Tibial artery (tissue), 4 donors: ENCODE measurements at places on chromosomes 6 and 20.
A peak's percentile ranks its signal among the peaks of the same experiment; 100 is the strongest.

- H3K27me3 ChIP-seq = no peaks in the 10 kb centered on the region
- DNase-seq = no peak
- no peak overlapping the region for H3K4me3 ChIP-seq
- H3K4me1 ChIP-seq = no peaks in the 10 kb centered on the region
- H3K27ac ChIP-seq = no peak overlapping the region
These were observed 27.5 kb downstream of the MCM8 start for GRCh38 chr20:5977975-5978374.

- no peak overlapping the region for H3K27ac ChIP-seq
- no peak overlapping the region for H3K4me3 ChIP-seq
- peaks cover 10% of the 10 kb centered on the region for H3K4me1 ChIP-seq
- DNase-seq = no peak
- no peaks in the 10 kb centered on the region for H3K36me3 ChIP-seq
These were observed 96.2 kb upstream of the RSPO3 start for GRCh38 chr6:127022302-127022701.

DNA sequence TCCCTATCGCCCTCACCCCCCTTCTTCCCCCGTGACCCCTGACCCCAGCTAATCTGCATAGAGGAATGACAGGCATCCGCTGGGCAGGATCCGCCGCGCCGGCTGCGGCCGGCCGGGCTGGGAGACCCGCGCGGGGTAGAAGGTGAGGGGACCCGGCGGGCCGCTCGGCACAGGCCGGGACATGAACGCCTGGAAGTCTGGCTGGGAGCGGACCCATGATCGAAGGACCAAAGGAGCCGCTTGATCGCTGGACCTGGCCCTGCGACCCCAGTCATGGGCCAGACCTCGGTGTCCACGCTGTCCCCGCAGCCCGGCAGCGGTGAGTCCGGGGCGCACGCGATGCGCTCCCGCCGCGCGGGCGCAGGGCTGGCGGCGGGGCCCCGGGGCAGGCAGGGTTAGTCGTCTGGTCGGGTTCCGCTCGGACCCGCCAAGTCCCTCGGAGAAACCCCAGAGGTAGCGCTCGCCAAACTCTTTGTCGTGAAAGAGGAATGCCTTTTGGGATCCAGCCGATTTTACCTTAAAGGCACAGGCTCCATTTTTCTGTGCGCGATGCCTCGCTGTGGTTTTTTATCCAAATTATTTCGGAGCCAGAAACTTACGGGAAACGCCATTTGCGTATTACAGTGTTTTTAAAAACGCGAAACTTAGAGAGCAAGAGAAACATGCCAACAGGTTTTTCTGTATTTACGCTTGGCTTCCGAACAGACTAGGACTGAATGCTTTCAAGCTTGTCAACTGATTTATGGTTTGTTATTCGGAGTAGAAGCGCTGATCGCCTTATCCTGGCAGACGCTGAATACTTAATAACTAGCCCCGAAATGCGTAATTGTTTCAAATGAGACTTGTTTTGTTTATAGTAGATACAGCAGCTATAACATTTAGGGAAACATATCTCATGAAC is at the start of gene PHACTR2:
Gene PHACTR2 (plus strand): TSS at position 75 of the 901 bp plus-strand sequence. CDS start 199 bp downstream, at position 274.
- DNase-seq = peak; percentile 66
- H3K36me3 ChIP-seq = no peaks in the 10 kb centered on the region
- peaks cover 58% of the 10 kb centered on the region for H3K4me1 ChIP-seq
- H3K27me3 ChIP-seq = no peaks in the 10 kb centered on the region
- peak within 1 kb of the TSS; percentile 97 for H3K27ac ChIP-seq
- H3K4me3 ChIP-seq = peak within 1 kb of the TSS; percentile 90

DNA sequence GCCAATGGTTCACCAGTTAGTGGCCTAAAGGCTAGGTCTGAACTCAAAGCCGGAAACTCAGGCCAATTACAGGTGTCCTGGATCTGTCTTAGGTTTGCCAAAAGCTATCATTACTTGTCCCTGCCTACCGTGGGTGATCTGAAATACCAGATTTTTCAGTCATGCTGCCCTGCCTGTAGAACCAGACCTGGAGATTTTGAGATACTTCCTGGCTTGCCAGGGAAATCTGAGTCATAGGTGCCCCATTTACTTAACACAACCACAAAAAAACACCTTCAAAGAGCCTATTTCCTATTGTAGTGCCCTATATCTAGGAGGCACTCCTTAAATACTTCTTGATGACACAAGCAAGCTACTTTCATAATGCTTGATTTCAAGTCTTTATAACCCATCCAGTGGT is 13.9 kb upstream of the RANBP9 start:
- no peaks in the 10 kb centered on the region for H3K36me3 ChIP-seq
- H3K4me3 ChIP-seq = no peak overlapping the region
- no peak for DNase-seq
- no peaks in the 10 kb centered on the region for H3K27me3 ChIP-seq

DNA sequence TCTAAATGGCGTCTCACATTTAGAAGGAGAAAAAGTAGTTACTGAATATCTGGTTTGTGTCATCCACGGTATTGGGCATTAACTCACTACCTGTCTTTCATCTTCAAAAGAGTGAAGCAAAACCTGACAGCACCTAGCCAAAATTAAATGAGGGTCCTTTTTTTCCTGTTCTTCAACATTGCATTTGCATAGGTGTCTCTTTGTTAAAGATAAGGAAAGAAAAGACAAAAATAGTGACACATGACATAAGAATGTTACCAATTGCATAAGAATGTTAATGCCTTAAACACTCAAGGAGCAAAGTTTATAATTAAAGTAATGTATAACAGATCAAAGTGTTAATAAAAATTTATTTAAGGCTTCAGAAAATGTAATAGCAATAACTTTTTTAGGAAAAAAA is 61.4 kb upstream of the MANEA start:
- H3K27ac ChIP-seq = no peak overlapping the region
- H3K4me3 ChIP-seq = no peak overlapping the region
- no peaks in the 10 kb centered on the region for H3K36me3 ChIP-seq
- no peak for DNase-seq

- no peaks in the 10 kb centered on the region for H3K36me3 ChIP-seq
- H3K27ac ChIP-seq = no peak overlapping the region
- no peak for DNase-seq
- H3K4me1 ChIP-seq = no peaks in the 10 kb centered on the region
- no peaks in the 10 kb centered on the region for H3K27me3 ChIP-seq
- no peak overlapping the region for H3K4me3 ChIP-seq
These were observed 681.0 kb upstream of the GJE1 start for GRCh38 chr6:141451511-141452353.

- no peak overlapping the region for H3K27ac ChIP-seq
- no peaks in the 10 kb centered on the region for H3K36me3 ChIP-seq
- DNase-seq = no peak
These were observed 25.0 kb downstream of the ZDHHC14 start for GRCh38 chr6:157405986-157406385.

DNA sequence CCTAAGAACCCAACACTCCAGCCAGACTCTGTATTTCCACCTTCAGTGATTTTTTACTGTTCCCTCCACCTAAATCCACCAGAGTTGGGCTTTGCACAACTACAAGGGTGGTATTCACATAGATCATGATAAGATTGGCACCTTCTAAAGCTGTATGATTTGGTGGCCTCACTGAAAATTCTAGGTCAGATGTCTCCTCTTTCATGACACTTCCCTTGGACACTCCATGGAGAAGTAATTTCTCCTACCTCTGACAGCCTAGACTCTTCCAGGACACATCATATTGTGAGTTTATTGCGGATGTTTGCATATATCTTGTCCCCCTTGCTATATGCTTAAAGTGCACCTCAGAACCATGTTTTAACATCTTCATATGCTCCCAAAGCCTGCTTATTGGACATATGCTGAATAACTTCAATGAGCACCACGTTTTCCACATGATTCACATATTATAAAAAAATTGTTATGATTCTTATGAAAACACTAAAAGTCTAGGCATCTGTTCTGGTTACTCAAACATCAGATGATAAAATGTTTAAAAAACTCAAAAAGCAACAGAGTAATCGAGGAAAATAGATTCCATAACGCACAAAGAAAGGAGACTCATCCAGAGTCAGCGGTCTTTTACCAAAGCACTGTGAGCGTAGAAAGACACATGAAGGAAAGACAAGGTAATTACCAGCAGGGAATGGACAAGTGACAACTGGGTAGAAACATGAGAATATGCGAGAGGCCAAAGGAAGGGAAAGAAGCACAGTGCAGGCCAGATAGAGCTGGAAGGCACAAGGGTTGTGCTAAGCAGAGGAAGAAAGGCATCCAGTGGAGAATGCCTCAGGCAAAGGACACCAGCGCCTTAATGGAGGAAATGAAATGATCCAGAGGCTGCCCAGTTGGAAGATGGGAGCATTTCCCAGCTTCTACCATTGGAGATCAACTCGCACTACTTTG is 46.5 kb downstream of the KIF16B start:
- no peaks in the 10 kb centered on the region for H3K4me1 ChIP-seq
- H3K4me3 ChIP-seq = no peak overlapping the region
- peaks cover 18% of the 10 kb centered on the region for H3K36me3 ChIP-seq
- DNase-seq = no peak

- H3K4me1 ChIP-seq = no peaks in the 10 kb centered on the region
- no peak overlapping the region for H3K27ac ChIP-seq
- DNase-seq = no peak
These were observed 484.7 kb downstream of the EPHA7 start for GRCh38 chr6:92934625-92935024.

GRCh38 chr6:167819576-167819975 is 7.1 kb upstream of the AFDN start:
- H3K4me3 ChIP-seq = no peak overlapping the region
- H3K27me3 ChIP-seq = no peaks in the 10 kb centered on the region
- no peaks in the 10 kb centered on the region for H3K36me3 ChIP-seq
- no peaks in the 10 kb centered on the region for H3K4me1 ChIP-seq

DNA sequence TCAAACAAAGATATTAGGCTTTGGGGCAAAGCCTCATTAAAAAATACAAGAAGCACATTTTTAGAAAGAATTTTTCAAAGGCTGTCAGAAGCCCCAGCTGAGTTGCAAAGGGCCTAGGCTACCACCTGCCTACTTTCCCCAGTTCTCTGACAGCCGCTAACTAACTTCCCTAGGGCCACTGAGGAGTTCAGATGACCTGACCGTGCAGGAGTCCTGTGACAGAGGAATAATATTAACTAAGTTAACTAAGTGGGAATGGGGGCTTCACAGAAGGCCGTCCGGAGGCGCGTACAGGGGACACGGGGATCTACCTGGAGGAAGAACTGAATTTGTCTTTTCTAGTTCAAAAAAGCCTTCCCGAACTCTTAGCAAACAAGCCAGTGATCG is 884 bp downstream of the MCHR2 start:
- peaks cover 28% of the 10 kb centered on the region for H3K27me3 ChIP-seq
- H3K27ac ChIP-seq = no peak overlapping the region
- no peak for DNase-seq
- no peak overlapping the region for H3K4me3 ChIP-seq
- H3K4me1 ChIP-seq = peaks cover 9% of the 10 kb centered on the region

DNA sequence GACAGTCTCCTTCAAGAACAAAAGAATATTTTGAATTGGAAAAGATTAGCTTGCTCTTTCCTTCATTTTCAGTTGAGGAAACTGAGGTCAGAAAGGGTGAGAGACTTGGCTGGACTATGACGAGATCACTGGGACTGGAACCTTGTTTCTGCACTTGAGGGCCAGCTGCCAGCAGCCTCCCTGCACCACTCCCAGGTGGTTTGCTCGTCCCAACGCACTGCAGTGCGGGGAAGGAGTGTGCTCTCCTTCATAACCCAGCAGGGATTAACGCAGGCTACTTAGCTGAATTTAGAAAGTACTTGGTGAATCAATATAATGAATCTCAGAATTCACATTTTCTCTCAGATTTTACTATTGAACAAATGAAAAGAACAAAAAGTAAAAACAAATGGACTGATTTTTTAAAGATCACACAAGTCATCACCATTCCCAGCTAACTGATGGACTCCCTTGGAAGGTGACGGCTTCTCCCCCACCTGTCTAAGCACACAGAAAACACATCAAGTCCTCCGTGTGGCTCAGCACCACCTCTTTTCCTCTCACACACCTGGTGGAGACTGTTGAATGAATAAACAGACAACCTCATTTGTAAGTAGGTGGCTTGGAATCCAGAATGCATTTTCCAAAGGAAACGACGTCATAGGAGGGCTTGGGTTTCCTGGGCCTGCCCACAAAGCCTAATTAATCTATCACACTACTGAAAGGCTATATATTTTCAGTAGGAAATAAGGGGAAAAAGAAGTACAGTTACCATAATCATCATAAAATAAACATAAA is 121.0 kb downstream of the QRSL1 start:
- no peak for DNase-seq
- no peak overlapping the region for H3K4me3 ChIP-seq
- H3K27ac ChIP-seq = no peak overlapping the region
- H3K4me1 ChIP-seq = no peaks in the 10 kb centered on the region
- no peaks in the 10 kb centered on the region for H3K36me3 ChIP-seq

GRCh38 chr6:10580570-10580969 is 59.4 kb downstream of the GCNT2 start:
- H3K36me3 ChIP-seq = no peaks in the 10 kb centered on the region
- H3K27ac ChIP-seq = no peak overlapping the region
- DNase-seq = no peak
- no peaks in the 10 kb centered on the region for H3K4me1 ChIP-seq
- H3K27me3 ChIP-seq = peaks cover 8% of the 10 kb centered on the region

DNA sequence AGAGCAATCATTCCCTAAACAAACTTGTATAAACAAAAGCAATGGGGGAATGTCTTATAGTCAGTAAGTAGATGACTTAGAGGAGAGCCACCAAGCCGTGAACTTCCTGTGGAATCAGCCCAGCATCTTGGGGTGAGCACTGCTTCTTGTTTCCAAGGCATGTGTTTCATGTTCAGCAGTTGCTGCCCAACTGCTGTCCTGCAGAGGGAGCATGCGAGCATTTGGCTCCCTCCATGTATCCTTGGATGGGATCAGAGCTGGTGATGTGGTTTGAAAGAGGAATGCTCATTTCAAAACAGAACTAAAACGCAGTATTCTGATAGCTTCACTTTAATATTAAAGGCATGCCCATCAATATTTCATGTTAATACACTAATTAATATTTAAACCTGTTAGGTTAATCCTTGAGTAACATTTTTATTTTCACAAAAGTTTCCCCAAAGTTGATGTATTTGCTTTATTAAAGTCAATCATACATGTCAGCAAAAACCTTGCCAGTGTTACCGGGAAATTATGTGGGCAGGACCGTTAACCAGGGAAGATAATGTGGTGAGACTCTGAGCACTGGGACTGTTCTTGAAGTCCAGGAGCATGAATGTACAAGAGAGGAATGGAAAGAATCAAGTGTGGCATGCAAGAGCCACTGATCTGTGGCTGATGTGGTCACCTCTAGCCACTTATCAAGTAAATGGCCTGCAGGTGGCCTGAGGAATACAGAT is 172.1 kb upstream of the GGTLC1 start:
- H3K36me3 ChIP-seq = no peaks in the 10 kb centered on the region
- H3K4me3 ChIP-seq = no peak overlapping the region
- peak; percentile 76 for DNase-seq
- peaks cover 4% of the 10 kb centered on the region for H3K27me3 ChIP-seq

DNA sequence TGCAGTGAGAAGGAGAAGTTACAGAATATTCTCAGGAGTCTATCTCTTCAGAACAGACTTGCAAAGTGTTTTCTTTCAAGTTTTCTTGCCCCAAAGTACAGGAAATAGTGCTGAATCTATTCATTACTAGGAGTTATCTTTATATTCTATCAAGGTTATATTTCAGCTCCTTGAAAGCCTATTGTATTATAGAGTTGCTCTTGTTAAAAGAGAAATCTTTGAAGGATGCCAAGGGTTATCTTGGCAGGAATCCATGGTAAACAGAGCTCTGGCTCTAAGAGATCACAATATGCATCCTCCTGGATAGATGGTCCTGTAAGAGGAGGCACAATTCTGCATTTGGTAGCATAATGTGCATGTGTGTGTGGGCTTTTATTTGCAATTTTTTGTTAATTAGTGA is 21.2 kb upstream of the SNRPB2 start:
- no peak for DNase-seq
- H3K27ac ChIP-seq = no peak overlapping the region
- no peaks in the 10 kb centered on the region for H3K4me1 ChIP-seq
- H3K36me3 ChIP-seq = no peaks in the 10 kb centered on the region
- H3K27me3 ChIP-seq = no peaks in the 10 kb centered on the region
